Thoracic aorta (tissue), 2 donors: ENCODE measurements at places on chromosomes 1 and 21.

GRCh38 chr1:208279826-208280588 lies 35.8 kb upstream of the PLXNA2 start:
- no peak for DNase-seq

- DNase-seq, result no peak
Observed at GRCh38 chr1:158037866-158038359, 44.5 kb downstream of the KIRREL1 start.

DNA sequence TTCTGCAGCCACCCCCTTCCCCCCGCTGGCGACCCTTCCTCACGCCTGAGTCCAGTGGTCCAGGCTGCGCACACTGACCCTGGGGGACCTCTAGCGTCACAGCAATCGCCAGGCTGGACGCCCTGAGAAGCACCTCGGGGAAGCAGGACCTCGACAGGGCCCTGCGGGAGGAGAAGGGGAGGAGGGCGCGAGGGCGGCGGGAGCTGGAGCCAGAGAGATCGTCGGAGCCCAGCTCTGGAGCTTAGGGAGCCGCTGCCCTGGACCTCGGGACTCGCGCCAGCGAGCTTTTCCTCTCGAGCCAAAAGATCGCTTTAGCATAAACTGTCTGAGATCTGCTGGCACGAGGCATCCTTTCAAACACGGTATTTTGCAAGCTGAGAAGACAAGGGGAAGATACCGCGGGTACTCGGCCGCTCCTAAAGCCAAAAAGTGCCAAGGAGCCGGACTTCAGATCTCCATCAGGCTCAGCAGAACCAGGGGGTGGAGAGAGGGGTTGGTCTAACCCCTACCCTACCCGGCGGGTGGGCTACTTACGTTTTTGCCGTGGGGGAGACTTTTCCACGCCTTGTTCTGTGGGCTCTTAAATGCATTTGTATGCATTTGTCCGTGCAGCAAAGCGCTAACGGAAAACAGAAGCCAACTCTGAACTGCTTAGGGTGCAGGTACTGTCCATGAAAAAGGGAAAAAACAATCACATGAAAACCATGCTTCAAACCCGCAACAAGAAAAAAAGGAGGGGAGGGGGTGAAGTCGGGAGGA lies 586 bp downstream of the COL24A1 start:
- no peak for DNase-seq

GRCh38 chr21:40803101-40803500 lies 43.9 kb downstream of the DSCAM start:
- no peak for DNase-seq

DNA sequence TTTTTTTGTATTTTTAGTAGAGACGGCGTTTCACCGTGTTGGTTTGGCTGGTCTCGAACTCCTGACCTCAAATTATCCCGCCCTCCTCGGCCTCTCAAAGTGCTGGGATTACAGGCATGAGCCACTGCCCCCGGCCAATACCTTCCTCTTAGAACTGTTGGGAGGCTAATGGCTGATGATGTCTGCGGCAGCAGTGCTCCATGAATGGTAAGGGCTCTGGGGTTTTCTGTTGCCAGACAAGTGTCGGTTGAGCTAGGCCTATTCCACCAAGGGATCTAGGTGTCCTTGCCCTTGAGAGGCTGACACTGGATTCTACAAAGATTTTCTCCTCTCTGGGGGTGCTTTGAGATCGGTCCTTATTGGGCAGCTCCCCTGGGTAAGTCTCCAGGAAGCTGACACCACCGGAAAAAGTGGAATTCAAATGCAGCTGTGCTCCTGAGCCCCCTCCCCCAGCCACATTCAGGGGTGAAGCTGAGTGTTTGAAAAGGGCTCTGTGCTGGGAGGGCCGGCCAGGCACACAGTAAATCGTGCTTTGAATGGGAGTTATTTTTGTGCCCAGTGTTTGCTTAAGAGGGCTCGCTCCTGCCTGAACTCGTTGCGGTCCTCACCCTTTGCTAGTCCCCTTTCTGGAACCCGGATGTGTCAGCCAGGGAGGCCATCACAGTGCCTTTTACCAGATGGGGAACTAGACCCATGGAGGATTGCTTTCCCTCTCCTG lies 5.2 kb downstream of the SOX13 start:
- no peak for DNase-seq

DNA sequence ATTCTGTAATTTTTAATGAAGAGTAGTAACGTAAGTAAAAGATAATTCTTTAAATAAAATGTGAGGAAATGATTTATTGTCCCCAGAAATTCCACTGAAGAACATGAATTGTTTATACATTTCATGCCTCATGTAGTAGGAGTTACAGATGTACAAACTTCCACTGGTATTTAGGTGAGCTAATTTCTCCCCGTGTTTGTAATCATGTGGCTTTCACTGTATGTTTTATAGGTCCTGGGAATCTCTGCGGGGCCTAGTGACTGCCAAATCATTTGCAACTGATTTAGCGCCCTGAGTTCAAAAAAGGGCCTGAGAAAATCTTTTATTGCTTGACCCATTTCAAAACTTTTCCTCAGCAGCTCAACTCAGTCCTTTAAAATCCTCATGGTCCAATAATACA lies 30.5 kb upstream of the FASLG start:
- DNase-seq, result no peak

- DNase-seq, result no peak
Observed at GRCh38 chr1:78690516-78690915, 40.9 kb downstream of the IFI44 start.

GRCh38 chr21:45262041-45262581 lies 25.6 kb downstream of the POFUT2 start:
- DNase-seq, result no peak

DNA sequence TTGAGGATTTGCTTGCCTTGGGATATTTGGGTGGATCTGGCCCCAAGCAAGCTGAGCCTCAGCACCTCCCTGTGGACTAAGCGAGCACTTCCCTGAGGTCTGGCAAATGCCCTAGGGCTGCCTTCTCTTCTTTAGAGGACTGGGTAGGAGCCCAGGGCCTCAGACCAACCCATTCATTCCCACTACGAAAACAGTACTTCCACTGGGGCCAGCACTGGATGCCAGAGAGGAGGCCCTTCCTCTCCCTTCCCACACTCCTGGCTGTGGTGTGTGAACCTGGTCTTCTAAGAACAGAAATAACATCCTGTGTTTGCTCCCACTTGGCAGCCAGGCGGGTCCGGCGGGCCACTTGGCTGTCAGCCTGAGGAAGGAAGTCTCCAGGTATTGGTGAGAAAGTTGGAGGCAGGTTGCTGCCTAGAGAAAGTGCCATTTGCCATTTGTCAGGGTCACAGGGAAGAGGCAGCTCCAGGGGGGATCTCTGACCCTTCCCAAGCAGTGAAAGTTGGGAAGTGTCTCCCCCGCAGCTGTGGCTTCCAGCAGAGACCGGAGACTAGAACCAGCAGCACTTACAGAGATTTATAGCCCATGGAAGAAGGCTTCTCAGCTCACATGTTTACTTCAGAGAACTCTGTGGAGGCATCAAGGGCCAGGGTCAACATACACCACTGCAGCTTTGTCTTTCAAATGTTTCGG lies 323.5 kb downstream of the SIPA1L2 start:
- DNase-seq, result no peak

DNA sequence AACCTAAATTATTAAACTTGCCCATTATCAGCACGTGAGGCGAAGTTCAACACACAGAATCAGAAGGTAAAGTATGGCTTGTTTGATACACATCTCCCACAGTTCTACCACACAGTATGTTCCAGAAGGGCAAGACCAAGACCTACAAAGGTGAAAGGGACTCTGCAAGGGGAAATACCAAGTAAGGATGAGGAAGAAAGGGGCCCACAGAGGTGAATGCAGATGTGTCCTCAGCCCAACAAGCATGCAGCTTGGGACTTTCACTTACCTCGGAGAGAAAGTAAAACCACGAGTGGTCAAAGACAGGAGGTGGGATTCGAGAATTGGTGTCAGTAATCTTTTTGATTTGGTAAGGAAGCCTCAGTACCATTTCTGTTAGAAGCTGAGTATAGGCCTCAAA lies 85.8 kb downstream of the UBR4 start:
- no peak for DNase-seq

DNA sequence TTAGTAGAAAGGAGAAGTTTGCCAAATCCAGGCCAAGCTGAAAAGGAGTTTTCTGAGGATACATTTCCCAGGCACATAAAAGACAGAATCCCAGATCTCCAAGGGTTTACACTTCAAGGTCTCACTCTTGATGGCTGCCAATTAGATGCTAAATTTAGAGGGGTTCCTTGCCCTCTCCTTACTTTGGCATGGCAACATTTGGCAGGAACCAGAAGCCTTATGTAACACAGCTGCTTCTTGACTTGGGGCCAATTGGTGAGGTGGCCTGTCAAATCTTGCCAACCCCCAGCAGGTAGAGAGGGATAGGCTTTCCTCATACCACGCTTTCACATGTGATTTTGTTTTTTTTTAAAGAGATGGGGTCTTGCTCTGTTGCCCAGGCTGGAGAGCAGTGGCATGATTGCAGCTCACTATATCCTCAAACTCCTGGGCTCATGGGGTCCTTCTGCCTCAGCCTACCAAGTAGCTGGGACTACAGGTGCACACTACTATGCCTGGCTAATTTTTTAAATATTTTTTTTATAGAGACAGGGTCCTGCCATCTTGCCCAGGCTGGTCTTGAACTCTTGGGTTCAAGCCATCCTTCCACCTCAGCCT lies 25.2 kb upstream of the NKAIN1 start:
- no peak for DNase-seq

DNA sequence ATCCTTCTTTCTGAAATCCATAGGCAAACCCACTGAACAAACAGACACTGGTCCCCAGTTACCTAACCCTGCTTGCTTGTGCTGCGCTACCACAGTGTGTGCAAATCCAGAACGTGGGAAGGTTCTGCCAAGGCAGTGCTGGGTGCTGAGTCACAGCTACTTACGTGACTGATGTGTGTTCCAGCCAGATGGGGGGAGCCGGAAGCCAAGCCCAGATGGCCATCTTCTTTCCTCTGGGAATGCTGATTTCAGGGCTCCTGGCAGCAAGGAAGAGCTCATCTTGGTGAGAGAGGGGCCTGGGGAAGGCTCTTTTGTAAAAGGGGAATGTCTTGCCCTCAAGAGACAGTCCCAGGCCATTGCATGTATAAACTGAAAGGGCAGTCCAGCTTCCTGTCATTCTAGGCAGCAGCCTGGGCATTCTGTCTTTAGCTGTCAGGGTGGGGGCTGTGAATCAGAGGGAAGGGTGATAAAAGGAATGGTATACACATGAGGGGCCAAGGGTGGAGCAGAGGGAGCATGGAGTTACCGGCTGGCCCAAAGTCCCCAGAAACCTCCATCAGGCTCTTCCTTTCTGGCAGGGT lies 54.1 kb downstream of the CD46 start:
- no peak for DNase-seq

DNA sequence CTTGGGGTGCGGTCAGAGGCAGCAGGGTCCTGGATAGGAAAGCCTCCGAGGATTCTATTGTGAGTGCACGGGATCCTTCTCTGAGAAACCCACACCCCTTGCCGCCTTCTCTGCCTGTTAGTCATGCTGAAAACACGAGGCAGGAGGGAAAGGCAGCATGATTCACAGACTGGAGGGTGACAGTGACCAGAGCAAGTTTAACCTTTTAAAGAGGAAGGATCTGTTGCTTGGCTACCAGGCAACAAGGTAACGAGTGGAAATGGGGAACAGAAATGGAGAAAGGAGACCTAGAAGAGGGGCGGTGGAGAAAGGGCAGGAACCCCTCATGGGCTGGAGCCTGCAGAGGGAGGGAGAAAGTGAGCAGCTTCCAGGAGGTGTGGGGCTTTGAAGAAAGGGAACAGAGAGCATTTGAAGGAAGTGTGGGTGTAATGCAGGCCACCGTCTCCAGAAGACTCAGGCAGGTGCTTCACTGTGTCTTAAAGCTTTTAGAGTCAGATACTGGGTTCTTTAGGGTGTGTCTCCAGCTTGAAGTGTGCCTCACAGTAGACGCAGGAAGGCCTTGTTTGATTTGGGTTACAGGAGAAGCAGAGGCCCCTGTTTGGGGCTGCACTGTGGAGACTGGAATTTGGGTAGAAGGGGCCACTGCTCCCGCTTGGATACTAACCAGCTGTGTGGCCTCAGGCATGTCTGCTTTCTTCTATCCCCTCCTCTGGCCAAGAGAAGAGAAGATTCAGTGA lies 19.1 kb downstream of the OPTC start:
- DNase-seq, result peak; percentile 41

DNA sequence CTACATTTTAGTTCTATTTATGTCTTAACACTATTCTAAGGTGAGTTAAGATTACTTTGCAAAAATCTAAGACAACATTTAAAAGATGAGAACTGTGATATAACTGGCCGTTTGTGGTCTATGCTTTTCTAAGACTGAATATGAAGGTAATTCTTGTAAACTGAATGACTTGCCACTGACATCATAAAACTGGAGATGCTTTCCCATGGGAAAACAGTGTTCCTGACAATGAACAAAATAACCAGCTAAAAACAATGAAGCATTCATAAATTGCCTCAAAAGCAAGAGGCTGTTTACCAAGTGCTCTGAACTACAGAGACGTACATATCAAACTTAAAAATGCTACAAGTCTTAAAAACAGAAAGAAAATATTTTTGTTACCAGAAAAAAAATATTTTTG lies 54.7 kb downstream of the APP start:
- no peak for DNase-seq

DNA sequence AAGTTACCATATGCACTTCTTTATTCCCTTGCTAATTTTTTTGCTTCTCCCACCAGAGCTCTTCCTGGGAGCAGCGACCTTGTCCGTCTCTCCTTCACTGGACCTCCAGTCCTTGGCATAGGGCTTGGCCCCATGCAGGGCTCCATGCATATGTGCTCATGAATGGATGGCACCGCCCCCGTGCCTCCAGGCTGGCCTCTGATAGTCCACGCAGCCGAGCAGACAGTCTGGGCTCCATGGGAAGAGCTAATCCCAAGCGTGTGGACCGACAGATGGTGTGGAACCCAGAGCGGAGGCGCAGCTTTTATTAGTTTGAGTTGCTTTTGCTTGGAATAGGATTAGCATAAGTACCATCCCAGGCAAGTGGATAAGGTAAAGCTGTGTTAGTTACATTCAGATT lies 41.8 kb downstream of the CDCP2 start:
- no peak for DNase-seq

- no peak for DNase-seq
Observed at GRCh38 chr1:156365754-156366153, 3.3 kb upstream of the RHBG start.

- DNase-seq, result no peak
Observed at GRCh38 chr1:172429331-172430127, 9.0 kb downstream of the C1orf105 start.

- DNase-seq, result no peak
Observed at GRCh38 chr1:159925719-159926078, 392 bp upstream of the TAGLN2 start.

DNA sequence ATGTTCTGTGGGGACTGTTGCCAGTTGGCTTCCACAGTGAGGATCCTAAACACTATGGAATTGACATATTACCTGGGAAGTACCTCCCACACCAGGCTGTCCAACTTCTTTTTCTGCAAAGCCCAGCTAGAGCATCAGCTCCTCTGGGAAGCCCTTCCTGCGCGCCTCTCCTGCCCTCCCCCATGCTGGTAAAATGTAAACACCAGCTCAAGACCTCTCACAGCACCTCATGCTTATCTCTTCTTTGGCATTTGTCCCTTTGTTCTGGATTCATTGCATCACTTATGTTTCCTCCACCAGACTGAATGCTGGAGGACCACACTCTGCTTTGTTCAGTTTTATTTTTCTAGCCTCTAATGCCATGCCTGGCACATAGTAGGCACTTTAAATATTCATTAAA lies 172.1 kb downstream of the HHAT start:
- DNase-seq, result no peak

- DNase-seq, result no peak
Observed at GRCh38 chr1:26094076-26094669, 17.5 kb upstream of the PDIK1L start.

- DNase-seq, result no peak
Observed at GRCh38 chr1:107549152-107549810, 408.4 kb downstream of the NTNG1 start.
